Activated T-helper 1 cell treated with anti-CD3 and anti-CD28 coated beads, Interleukin-12 subunit alpha, Interleukin-12 subunit beta, Interleukin-2, Interleukin-4 antibody, amounts not matched to agents 30 ng/mL and 10 ng/mL and 1 ng/mL, durations not matched to agents 14 hours and 24 hours and 36 hours (primary cell): ENCODE measurements at places on chromosomes 6 and 20. TPM values are rescaled to one million over a fixed set of nuclear protein-coding genes. Genes with fewer than 3 reads are reported as not detected.
A peak's percentile ranks its signal among the peaks of the same experiment; 100 is the strongest.

The CTAGE9 gene
- total RNA-seq = not detected in 2 replicates

- no peak for DNase-seq
These were observed 48.0 kb downstream of the SYTL3 start for GRCh38 chr6:158697811-158698210.

- no peak for DNase-seq
These were observed 581.6 kb upstream of the FLRT3 start for GRCh38 chr20:14918976-14919375.

DNA sequence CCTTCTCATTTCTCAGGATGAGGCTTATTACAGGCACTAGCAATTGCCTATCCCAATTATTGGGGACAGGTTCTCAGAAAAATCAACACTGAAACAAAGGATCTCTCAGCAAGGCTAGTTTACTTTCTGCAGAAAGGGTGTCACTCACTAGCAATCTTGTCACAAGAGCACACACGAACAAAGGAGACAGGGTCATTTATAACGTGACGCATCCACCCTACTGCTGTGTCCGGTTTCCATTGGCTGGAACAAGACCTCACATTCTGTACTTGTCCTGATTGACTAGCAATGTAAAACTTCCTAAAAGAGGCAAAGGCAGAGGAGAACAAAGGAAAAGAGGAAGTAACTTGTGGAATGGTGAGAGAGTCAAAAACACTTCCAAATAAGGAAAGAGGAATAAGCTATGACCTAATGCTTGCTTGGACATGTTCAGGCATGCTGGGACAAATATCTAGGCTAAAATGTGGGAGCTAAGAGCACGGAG lies 160.2 kb upstream of the STXBP5 start:
- no peak for DNase-seq

GRCh38 chr6:37696841-37697662 lies 631 bp downstream of the MDGA1 start:
- DNase-seq = peak; percentile 50

The CNKSR3 gene
- total RNA-seq = not detected in 2 replicates

The TRMT11 gene
- total RNA-seq = 27.9 and 29.1 TPM in 2 replicates

GRCh38 chr6:88499845-88500699 lies 333.9 kb upstream of the CNR1 start:
- DNase-seq = no peak

- no peak for DNase-seq
These were observed 9.0 kb upstream of the CCN6 start for GRCh38 chr6:112044856-112045255.

GRCh38 chr6:152386131-152386530 lies 251.0 kb downstream of the SYNE1 start:
- no peak for DNase-seq

DNA sequence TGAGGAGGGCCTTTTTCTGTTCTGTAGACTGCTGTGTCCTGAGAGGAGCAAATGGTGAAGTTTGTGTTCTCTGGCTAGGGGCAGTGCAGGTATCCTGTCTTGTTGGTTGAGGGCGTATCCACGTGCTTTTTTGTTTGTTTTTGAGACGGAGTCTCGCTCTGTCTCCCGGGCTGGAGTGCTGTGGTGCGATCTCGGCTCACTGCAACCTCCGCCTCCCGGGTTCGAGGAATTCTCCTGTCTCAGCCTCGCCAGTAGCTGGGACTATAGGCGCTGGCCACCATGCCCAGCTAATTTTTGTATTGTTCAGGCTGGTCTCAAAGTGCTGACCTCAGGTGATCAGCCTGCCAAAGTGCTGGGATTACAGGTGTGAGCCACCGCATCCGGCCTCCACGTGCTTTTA lies 10.8 kb upstream of the PXDC1 start:
- no peak for DNase-seq

The AVP gene
- total RNA-seq = not detected in 2 replicates

DNA sequence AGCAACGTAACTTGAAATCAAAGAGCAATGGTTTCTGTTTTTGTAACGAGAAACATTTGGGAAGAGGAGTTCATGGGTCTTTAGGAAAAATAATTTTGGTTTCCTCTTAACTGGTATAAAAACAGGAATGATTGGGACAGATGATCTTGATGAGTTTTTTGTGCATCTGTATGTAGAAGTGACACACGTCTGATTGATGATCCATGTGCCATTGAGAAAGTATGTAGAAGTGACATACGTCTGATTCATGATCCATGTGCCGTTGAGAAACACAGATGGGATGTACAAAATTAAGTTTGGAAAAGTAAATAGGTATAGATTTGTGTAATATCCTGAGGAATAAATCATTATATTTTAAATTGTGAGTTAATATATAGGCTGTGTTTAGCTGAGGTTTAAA lies 2.1 kb downstream of the KIAA1586 start:
- no peak for DNase-seq

DNA sequence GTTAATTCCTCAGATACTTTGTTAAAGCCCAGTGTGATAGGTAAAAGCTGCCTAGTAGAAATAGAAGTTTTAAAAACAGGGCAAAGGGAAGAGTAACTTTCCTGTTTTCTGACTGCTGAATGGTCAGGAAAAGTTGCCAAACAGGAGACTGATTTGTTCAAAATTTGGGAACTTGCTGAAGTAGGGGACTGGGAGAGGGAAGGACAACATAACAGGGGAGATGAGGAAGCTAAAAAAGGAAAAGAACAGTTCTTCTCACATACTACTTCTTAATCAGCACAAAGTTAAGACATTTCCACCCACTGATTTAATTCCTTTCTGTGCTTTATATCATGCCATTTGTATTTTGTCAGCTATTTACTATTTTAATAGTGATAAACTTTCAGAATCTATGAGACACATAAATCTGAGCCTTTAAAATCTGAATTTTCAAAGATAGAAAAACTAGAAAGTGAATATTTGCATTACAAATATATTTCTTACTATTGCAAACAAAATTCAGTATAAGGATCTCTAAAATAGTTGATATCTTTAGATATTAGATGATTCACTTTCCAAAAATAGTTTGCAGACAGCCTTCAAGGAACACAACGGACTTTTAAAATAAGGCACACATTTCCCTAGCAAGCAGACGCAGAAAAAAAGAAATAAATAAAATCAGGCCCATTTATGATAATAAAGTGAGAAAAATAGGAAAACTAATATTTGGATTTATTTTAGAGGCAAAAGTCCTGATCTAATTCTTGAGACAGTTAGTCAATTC lies 36.9 kb upstream of the SLC16A10 start:
- no peak for DNase-seq

GRCh38 chr6:22091424-22091948 lies 205.3 kb downstream of the PRL start:
- no peak for DNase-seq

DNA sequence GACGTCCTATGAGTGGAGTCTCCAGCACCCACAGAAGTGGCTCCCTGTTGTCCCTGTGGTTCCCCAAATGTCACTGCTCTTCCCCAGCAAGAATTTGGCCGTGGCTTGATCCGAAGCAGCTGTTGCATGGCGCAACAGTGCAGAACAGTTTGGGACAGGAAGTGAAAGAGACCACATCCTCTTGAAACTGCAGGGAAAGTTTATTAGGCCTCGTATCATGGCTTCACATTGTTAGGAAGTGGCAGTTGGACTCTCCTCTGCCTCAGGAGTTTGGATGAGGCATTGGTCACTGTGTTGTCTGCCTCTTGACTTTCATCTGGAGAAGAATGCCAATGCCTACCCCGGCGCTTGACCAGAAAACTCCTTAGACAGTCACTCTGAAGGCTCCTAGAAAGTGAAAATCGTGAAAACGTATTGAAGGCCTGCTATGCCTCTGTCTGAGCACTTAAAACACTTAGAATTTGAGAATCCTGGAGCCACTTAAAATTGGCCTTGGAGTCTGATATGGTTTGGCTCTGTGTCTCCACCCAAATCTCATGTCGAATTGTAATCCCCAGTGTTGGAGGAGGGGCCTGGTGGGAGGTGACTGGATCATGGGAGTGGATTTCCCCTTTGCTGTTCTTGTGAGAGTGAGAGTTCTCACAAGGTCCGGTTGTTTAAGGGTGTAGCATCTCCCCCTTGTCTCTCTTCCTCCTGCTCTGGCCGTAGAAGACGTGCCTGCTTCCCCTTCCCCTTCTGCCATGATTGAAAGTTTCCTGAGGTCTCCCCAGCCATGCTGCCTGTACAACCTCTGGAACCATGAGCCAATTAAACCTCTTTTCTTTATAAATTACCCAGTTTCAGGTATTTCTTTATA lies 334.9 kb upstream of the JARID2 start:
- peak; percentile 6 for DNase-seq

DNA sequence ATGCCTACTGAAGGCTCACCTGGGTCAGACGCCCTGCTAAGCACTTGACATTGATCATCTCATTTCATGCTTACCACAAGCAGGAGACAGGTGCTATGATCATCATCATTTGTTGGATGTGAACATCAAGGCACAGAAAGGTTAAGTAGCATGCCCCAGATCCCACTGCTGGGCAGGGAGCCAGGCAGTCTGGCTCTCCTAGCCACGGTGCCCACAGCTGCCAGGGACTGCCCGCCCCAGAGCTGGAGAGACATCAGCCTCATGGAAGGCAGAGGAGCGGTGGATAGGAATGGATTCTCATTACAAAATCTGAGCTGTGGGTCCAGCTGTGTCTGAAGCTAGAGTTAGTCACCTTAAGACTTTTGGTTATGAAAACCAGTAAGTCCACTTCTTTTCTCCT lies 3.6 kb downstream of the SULF2 start:
- DNase-seq = no peak

The NTSR1 gene
- total RNA-seq = not detected in 2 replicates

- no peak for DNase-seq
These were observed 240.4 kb downstream of the TBC1D32 start for GRCh38 chr6:121093928-121094327.

- no peak for DNase-seq
These were observed 160.6 kb downstream of the IBTK start for GRCh38 chr6:82086944-82087343.

DNA sequence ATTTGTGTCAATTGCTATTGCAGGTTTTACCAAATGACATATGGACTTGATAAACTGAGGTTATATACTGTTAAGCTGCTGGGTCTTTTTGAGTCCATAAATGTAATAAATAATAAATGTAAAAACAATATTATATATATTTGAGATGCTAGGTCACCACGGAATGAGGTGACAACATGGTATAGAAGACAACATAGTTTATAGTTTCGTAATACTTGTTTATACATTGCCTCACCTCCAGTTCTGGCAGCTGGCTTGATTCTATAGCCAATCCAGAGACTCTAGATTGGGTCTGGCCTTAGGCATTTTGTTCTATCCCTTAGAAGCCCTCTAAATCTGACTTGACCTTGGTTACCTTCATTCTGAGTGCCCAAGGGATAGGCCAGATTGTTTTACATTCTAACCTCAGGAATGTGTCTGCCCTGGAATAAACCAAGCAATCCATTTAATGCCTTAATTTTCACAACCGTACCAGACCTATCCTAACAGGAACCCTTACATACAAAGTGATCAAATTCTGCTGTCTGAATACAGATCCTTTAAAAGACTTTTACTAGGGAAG lies 61.5 kb upstream of the STXBP5 start:
- DNase-seq = no peak

GRCh38 chr20:8721098-8721497 lies 347.8 kb upstream of the PLCB4 start:
- no peak for DNase-seq

- no peak for DNase-seq
These were observed 100.2 kb upstream of the HMGN3 start for GRCh38 chr6:79334674-79335073.

The CFB gene
- total RNA-seq = 0.21 TPM in 1 of 2 replicates, not detected in the other

DNA sequence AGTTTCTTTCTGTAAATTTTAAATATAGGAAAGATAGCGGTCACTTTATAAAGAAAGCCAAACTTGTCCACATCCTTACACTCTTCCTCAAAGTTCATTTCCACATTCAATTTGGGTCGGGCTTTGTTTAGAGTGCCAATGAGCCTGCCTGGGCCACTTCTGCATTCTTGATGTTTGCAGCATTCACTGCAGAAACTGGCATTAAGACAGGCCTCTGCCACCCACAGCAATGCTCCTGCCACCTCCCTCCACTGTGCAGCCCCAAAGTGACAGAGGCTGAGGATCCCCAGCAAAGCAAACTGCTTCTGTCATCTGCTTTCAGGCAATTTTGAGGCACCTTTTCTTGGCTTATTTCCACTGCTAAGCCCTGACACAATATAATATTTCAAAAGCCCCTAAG lies 61.2 kb downstream of the TNFAIP3 start:
- no peak for DNase-seq

GRCh38 chr20:37501940-37502339 lies 19.1 kb upstream of the NNAT start:
- no peak for DNase-seq

The DYNLT2 gene
- total RNA-seq = 2.2 and 2.6 TPM in 2 replicates

DNA sequence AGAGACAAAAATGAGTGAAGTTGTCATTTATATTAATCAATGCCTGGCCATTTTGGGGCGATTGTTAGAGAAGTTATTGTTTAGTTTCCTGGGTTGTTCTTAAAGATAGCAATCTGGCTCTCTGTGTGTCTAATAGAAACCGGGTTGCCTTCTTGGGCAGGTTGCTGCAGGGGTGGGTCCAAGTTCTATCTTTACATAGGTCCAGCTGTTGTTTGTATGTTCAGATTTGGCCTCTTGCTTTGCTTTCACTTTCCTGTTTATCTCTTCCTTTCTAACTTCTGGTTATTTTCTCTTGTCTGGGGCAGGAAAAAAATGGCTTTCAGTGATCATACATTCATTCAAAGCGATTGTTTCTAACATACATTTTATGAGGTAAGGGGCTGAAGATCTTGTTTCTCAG lies 128.4 kb upstream of the NOX3 start:
- no peak for DNase-seq

GRCh38 chr6:158972241-158973233 lies 27.5 kb downstream of the RSPH3 start:
- no peak for DNase-seq

- no peak for DNase-seq
These were observed 160.8 kb downstream of the PDE7B start for GRCh38 chr6:136012198-136012887.

GRCh38 chr6:138468320-138469015 lies 30.8 kb downstream of the NHSL1 start:
- DNase-seq = no peak
